ENCODE measurements at places on chromosomes 5 and 9.

DNA sequence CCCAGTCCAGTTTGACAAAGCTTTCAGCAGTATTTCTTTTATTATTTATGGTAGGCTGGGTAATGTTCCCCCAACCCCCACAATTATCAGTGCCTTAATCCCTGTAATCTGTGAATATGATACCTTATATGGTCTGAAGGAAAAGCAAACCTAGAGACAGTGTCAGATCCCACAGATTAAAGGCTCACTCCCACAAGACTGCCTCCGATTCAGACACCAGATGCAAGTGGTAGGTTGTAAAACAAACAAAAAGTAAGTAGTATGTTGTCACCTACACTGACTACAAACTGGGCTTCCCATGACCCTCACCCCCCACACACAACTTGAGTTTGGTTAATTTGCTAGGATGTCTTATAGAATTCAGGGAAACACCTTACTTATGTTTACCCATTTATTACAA lies 201.2 kb downstream of the NSG2 start:
- no peak for DNase-seq

- no peak for DNase-seq
Measured at GRCh38 chr5:177601126-177601525, 1.2 kb downstream of the B4GALT7 start.

- DNase-seq: no peak
Measured at GRCh38 chr9:21811914-21812313, 9.5 kb downstream of the MTAP start.

GRCh38 chr5:58299256-58299655 lies 160.6 kb downstream of the PLK2 start:
- DNase-seq: no peak

Measured in activated T-helper 1 cell treated with anti-CD3 and anti-CD28 coated beads, Interleukin-2, amount 50 U/mL, for 16 hours (primary cell).